OCI-LY7 (cell line): ENCODE measurements at places on chromosomes 5 and 9.
A peak's percentile ranks its signal among the peaks of the same experiment; 100 is the strongest.

DNA sequence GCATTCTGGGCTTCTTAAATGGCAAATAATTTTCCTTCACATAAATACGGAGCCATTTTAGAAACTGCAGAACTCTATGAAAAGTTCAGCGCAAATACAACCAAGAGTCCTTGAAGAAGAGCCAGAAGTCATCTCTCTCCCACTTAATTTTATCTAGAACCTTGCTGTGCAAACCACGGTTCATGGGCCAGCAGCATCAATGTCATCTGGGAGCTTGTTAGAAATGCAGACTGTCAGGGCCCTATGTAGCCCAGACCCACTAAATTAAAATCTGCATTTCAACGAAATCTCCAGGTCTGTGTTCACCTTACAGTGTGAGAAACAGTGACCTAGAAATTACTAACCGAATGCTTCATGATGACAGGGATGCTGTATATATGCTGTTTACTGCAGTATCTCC is 12.2 kb downstream of the EFNA5 start:
- no peak for DNase-seq

GRCh38 chr5:173765029-173765644 is 123.0 kb upstream of the CPEB4 start:
- no peak for DNase-seq

- DNase-seq = peak; percentile 51
Measured at GRCh38 chr9:131578731-131579504, 33.6 kb downstream of the PRRT1B start.

- DNase-seq = no peak
Measured at GRCh38 chr9:68690088-68690487, 15.0 kb upstream of the PIP5K1B start.

DNA sequence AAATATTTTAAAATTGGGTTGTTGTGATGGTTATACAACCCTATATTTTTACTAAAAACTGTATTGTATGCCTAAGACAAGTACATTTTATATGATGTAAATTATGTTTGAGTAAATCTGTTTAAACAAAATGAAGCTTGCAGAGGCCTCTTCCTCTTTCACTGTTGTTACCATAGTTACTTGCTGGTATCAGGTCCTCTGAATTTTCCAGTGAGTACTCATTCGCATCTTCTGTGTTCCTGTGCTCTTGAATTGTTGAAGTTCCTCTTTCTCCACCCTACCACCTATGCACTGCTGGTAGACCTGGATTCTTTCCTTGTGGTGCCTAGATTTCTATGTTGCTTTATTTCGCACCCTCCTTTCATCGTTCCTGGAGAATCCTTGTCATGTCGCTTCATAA is 938.5 kb upstream of the ACO1 start:
- peak; percentile 19 for DNase-seq

DNA sequence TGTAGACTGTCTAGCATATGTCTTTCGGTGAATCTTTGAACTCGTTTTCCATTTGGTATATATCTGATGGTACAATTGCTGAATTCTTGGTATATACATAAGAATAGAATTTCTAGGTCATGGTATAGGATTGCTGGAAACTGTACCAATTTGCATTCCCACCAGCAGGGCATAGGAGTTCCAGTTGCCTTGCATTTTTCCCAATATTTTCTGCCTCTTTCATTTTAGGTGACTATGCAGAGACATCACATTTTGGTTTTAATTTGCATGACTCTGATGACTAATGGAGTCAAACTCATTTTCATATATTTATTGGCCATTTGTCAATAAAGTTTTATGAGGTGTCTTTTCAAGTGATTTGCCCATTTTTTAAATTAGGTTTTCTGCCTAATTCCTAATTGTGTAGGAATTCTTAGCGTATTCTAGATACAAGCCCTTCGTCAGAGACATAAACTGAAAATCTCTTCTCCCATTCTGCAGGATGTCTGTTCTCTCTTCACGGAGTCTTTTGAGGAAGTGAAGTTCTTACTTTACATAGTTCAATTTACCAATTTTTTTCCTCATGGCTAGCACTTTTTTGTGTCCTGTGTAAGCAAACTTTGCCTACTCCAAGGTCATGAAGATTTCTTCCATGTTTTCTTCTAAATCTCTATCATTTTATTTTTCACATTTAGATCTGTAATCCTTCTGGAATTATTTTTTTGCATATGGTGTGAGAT is 28.9 kb upstream of the PDCD1LG2 start:
- no peak for DNase-seq
